ENCODE measurements at places on chromosomes 2 and 18.

DNA sequence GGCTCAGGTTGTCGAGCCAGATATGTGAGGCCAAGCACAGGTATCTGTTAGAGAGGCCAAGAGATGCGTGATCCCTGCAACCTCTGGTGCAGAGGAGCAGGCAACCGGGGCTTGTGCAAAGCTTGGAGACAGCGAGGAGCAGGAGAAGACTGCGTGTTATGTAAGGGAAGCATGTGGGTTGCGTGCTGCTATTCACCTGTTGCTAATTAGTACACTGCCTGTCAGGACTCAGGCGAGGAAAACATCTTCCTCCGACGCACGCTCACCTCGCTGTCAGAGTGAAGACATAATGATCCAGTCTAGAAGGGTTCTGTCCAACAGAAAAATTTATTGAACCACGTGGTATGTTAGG is 102.5 kb downstream of the HNRNPLL start:
- DNase-seq, result no peak

DNA sequence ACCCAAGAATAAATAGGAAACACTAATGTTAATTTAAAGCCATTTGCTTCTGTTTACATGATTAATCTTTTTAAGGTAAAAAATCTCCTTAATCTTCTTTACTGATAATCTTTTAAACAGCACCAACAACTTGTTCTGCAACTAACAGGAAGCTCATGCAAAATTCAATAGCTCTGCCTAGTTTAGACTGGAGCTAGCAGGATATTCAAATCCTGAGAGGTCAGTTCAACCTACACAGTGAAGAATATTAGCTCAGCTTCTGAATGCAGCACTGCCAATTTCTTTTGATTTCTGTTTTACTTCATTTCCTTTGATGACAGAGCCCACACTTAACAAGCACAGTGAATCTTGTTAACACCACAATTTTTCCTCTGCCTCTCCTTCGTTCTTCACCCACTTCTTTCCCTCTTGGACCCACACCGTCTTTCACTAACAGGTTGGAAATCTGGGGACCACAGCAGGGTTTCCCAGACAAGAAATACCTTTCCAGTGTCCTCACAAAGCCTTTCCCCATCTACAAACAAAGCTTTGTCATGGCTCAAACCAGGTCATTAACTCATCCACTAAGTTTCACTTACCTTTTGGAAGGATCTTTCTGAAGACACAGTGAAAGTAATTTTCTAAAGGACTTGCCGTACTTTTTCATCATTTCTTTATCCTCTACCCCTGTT is 109.8 kb downstream of the STK39 start:
- DNase-seq, result no peak

DNA sequence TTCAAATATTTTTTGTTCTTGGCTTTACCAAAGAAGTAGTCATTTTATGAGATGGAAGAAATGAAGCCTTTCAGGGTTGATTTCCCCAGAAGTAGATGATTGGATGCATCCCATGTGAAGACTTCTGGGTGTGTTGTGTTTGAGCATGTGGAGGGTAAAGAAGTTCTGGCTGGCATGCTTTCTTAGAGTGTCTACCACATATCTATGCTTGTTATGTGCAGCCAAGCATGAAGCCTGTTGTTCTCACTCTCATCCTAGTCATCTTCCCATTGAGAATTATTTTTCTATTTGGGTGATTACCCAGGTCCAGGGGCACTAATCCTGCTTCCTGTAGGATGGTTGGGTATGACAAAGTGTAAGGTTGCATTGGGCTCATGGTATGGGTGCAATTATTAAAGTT is 472.9 kb downstream of the PTPRM start:
- no peak for DNase-seq

GRCh38 chr2:145484448-145485097 is 964.7 kb upstream of the ZEB2 start:
- DNase-seq, result no peak

- no peak for DNase-seq
These were observed 32.7 kb downstream of the YPEL5 start for GRCh38 chr2:30179536-30179935.

DNA sequence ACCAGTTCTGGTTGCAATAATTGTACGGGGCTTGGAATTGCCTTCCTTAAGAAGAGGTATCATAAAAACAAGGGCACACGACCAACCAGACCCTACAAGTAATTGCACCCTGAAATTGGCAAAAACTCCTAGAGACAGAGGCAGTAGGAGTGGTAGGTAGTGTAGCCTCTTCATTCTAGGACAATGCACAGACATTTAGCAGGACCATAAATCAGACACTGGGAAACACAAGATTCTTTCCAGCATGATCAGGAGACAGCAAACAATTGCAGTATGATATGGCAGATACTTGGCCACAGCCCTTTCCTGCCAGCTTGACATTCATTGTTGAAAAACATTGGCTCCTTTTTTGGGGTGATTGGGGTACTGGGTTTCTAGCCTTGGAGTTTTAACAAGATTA is 186.6 kb upstream of the PIK3C3 start:
- no peak for DNase-seq

- peak; percentile 44 for DNase-seq
These were observed 19.2 kb downstream of the DAW1 start for GRCh38 chr2:227890495-227891079.

DNA sequence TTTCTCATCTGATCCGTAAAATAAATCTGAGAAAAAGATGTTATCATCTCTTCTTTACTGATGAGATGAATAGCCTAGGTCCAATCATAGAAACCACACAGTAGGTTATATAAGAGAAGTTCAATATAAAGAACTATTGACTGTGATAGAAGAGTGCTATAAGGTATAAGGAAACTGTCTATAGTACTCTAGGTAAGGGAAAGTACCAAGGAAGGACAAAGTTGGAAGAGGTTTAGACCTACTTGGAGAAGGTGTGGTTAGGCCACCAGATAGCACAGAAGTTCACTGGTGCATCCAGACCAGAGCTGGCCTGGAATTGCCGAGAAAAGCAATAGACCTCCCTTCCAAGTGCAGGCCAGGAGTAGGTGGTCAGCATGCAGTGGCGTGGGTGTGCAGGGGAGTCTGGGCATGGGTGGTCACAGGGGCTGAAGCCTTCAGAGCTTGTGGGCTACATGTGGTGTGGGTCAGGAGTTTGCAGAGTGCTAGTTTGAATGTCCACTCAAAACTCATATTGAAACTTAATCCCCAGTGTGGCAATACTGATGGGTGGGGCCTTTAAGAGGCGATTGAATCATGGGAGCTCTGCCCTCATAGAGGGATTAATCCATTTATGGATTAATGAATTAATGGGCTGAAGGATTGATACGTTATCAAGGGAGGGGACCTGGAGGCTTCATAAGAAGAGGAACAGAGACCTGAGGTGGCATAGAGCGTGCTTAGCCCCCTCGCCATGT is 86.3 kb downstream of the ALPK2 start:
- DNase-seq, result no peak

GRCh38 chr2:30636311-30636710 is 170.9 kb downstream of the CAPN13 start:
- no peak for DNase-seq

- no peak for DNase-seq
These were observed 305.1 kb upstream of the GULP1 start for GRCh38 chr2:187986390-187987105.

DNA sequence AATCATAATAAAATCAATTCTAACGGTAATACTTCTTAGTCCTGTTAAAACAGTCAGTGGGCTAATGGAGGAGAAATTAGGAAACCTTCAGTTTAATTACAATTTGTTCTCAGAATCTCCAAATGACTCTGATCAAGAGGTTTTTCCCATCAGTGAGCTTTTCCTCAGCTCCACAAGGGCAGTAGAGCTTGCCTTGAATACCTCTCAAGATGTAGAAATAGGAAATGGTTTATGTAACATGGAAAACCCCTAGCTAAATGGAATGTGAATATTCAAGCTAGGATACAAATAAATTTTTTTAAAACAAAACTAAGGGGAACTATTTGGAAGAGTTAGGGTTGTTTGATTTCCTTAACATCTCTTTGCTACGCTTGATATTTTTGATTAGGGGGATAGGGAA is 87.5 kb downstream of the PLEKHM3 start:
- no peak for DNase-seq

- peak; percentile 9 for DNase-seq
These were observed 1.1 kb upstream of the MAT2A start for GRCh38 chr2:85537600-85538506.

GRCh38 chr18:57497372-57498294 is 62.5 kb downstream of the ONECUT2 start:
- DNase-seq, result no peak

DNA sequence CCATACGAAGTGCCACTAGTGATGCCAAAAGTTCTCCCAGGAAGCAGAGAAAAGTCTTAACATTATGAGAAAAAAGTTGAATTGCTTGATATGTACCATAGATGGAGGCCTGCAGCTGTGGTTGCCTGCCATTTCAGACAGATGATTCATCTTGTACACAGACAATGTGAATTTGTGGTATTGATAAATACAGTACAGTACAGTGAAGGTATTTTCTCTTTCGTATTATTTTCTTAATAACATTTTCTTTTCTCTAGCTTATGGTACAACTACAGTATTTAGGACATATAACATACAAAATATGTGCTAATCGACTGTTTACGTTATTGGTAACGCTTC is 33.6 kb upstream of the VWC2L start:
- DNase-seq, result no peak

GRCh38 chr2:9165625-9166024 is 41.0 kb upstream of the ASAP2 start:
- DNase-seq, result no peak

DNA sequence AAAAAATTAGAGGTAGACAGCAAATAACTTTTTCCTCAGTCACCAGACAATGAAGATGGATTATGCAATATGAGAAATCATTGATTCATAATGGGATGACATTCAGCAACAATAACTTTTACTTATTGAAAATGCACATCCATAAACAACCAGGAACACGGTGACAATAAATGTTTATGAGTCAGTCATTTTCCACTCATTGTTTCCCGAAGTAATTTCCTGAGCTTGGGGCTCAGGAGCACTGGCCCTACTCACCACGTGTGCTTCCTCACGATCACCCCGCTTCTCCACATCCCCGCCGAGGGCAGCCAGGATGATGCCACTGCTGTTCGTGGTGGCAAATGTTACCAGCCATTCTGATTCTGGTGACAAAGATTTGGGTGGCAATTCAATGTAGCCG is 156.3 kb downstream of the LAMA1 start:
- DNase-seq, result no peak

DNA sequence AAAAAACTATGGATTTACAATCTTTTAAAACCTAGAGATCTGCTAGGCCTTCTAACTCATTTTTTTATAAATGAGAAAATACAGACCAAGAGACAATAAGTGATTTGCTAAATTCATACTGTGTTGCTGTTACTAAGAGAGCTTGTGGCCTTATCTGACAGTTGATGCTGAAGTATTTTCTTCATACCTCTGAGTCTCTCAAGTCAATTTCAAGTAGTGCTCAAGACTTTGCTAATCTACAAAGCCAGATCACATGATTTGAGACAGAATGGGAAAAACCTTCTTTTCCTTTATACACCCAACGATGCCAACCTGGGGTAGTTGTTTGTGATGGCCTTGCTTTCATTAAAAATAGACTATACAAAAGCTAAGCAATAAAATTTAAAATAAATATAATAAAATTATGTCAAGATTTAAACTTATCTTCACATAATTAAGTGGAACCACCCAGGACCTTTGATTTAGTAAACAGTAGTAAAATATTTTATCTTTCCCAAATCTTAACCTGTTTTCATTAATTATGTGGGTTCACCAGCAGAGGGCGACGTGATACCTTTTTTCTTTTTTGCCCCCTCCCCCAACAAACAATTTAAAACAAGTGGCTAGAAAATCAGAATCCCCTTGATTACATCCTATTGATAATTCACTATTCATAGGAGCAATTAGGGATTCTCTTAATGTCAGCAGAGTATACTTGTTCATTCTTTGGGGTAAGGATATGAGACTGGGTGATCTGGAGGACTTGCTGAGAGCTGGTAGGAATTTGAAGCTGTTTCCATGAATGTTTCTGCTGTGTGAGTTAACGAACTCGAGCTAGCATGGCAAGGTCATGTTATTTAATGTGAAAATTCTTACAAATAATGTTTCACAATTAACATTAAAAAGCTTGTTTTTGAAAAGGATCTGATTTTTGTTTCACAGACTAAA is 49.6 kb upstream of the SLC5A7 start:
- no peak for DNase-seq

DNA sequence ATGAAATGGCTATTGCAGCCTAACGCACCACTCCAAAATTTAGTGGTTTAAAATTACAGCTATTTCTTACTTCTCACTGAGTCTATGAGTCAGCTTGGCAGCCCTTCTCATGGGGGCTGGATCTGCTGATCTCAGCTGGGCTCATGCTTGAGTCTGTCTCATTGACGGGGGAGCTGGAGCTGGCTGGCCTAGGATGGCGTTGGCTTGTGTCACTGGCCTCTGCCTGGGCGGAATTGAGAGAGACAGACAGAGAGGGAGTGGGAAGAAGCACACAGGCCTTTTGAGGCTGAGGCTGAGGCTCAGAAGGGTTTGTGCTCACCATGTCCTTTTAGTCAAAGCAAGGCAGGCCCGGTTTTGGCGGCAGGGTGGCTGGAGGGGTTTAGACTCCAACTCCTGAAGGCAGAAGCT is 412.1 kb upstream of the MYT1L start:
- DNase-seq, result no peak

GRCh38 chr2:55837073-55837472 is 86.5 kb downstream of the EFEMP1 start:
- no peak for DNase-seq
